ENCODE measurements at places on chromosomes 6 and 20.

GRCh38 chr6:85418059-85418458, 31.8 kb upstream of the NT5E start:
- DNase-seq: no peak

- no peak for DNase-seq
Measured at GRCh38 chr6:164690241-164690640, 619.2 kb downstream of the C6orf118 start.

DNA sequence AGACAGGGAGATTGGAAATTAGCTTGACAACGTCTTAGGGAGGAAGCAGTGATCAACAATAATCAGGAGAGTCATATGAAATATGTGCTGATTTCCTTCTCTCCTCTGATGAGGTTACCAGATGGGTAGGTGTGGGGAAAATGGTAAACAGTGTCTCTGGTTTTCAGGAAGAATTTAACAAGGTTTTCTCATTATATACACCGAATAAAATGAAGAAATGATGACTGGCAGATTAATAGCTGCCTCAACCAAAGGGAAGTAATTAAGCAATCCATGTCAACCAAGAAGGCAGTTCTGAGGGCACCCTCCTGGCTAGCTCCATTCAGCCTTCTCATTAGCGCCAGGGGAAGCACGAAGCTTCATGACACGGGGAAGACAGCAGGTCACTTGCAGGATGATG, 12.7 kb upstream of the RAMACL start:
- DNase-seq: no peak

DNA sequence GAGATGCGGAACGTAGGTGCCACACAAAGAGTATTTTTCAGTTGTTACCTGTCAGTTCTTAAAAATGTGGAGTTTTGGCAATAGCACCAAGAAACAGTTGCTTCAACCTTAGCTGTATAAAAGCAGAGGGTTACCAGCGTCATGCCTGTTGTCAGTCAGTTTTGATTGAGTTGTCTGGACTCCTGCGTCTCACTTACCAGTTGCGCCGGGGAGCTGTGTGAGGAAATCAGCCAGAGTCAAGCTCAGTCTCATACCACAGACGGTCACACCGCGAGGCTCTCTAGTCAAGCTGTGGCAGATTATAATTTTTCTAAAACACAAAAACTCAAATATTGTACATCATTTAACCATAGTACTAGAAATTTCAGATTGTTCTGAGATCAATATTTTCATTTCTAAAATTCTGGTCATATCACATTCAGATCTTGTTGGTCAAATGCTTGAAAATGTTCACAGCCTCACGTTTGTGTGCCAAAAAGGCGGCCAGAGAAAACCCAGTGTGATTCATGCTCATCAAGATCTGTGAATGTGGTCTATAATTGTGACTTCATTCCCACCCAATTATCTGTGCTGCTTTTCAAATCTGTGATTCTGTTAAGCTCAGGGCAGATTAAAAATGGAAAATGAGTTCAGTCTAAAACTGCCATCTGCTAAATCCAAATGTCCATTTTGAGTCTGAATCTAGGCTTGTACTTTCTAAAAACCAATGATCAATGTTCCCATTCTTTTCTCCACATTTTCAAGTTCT, 37.5 kb downstream of the SASH1 start:
- DNase-seq: no peak

DNA sequence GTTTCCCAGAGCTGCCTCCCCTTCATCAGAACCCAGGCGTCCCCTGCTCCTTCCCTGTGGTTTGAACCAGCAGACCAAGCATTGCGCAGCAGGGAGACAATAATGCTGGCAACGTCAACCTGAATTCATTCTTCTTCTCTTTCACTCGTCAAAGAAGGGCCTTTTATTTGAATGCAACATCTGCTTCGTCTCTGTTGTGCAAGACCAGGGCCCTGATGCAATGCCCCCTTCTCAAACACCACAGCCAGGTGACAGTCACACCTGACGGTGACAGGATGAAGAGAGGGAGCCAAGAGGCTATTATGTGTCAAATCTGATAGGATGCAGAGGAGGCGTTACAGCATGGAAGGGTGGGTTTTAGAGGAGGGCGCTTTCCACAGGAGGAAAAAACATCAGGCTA, 8.0 kb downstream of the INSM1 start:
- no peak for DNase-seq

GRCh38 chr6:2576499-2576898, 174.2 kb downstream of the MYLK4 start:
- DNase-seq: no peak

- DNase-seq: no peak
Measured at GRCh38 chr20:38728911-38729642, 4.8 kb downstream of the SLC32A1 start.

- DNase-seq: no peak
Measured at GRCh38 chr20:39873286-39873685, 815.8 kb downstream of the MAFB start.

GRCh38 chr6:167397712-167398111, 72.8 kb downstream of the TTLL2 start:
- no peak for DNase-seq

DNA sequence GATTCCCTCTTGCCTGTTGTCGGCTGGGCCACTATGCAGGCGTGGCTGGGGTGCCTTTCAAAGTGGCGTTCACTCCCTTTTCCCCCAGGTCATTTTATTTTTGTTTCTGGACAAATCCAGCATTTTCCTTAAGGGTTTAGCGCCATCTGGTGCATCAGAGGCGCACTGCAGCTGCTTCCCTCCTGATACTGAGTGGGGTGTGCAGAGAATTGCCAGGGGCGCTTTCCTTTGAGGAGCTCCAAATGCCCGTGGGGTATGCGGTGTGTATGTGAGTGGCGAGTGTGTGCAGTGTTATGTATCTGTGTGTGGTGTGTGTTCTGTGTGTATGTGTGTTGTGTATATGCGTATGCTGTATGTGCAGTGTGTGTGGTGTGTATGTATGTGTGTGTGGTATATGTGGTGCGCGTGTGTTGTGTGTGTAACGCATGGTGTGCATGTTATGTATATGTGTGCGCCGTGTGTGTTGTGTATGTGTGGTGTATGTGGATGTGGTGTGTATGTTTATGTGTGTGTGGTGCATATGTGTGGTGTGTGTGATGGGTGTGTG, 100.1 kb upstream of the AGPAT4 start:
- peak; percentile 78 for DNase-seq

DNA sequence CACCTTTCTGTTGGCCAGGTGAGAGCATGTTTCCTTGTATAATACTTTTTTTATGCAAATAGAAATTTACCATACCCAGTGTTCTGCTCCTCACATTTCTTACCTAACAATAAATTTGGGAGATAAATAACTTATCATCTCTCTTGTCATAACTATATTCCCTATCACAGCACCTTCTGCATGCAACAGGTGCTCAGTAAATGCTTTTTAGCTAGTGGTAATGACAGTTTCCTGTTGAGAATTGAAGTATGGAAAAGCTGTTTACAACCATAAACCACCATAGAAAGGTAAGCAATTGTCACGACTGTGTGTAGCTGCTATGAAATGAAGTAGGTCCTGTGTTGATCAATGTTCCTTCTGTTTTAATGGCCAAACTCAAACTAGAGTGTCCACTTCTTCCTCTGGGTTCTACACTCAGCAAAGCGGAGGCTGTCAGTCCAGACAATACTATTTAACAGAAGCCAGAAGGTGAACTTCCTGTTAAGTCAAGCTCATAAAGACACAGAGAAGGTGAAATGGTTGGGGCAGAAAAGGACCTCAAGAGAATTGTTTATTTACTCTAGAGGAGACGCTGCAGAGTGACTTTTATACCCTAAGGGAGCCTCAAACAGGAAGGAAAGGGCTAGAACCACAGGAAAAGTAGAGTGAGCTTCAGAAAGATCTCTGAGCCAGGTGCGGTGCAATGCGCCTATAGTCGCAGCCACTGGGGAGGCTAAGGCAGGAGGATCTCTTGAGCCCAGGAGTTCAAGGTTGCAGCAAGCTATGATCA, 84.0 kb upstream of the SLC22A16 start:
- DNase-seq: no peak

GRCh38 chr6:2224847-2225382, 20.5 kb downstream of the GMDS start:
- DNase-seq: no peak

- no peak for DNase-seq
Measured at GRCh38 chr6:20338156-20338555, 63.5 kb upstream of the E2F3 start.

DNA sequence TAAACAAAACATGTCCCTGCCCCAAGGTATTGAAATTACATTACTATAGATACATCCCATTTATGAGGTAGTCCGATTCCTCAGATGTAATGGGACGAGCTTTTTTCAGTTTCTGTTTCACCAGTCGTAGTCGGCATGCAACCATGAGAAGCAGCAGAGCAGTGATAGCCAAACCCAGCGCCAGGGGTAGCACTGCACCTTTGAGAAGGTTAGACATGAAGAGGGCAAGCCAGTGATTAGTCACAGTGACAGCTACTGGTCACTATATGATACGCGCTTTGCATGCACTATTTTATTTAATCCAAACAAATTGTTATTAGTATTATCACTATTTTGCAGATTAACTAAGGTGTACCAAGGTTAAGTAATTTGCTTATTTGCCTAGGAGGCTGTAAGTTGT, 43.7 kb downstream of the LRP11 start:
- no peak for DNase-seq
